Naive thymus-derived CD8-positive, alpha-beta T cell (primary cell): ENCODE measurements at places on chromosomes 4 and X.

DNA sequence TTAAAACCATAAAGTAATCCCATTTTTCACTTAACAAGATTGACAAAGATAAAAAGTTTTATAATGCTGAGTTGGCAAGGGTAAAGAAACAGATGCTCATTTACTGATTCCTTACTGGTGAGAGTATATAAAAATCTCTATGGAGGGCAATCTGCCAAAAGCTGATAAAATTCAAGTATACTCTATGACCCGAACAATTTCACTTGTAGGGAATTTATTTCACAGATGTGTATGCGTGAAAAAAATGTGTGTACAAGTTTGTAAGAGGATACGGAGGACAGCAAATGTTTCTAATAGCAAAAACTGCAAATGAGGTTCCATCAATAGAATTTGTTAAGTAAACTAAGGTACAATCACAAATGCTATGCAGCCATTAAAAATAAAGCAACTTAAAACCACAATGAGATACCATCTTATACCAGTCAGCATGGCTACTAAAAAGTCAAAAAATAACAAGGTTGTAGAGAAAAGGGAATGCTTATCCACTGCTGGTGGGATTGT lies 23.4 kb downstream of the DHX15 start:
- DNase-seq = no peak

DNA sequence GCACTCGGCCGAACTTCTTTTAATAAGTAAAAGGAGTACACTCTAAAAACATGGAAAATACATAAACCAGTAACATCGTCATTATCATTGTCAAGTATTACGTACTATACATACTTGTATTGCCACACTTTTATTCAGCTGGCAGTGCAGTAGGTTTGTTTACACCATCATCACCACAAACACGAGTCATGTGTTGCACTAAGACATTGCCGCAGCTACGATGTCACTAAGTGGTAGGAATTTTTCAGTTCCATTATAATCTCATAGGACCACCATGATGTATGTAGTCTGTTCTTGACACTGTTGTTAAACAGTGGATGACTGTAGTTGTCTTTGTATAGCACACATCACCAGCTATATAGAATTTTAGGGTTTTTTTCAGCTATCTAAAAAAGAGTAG lies 48.0 kb upstream of the TMEM131L start:
- DNase-seq = no peak

- DNase-seq = no peak
Observed at GRCh38 chr4:1855333-1856070, 454 bp downstream of the LETM1 start.

- no peak for DNase-seq
Observed at GRCh38 chr4:182576601-182577289, 333.5 kb downstream of the TENM3 start.

DNA sequence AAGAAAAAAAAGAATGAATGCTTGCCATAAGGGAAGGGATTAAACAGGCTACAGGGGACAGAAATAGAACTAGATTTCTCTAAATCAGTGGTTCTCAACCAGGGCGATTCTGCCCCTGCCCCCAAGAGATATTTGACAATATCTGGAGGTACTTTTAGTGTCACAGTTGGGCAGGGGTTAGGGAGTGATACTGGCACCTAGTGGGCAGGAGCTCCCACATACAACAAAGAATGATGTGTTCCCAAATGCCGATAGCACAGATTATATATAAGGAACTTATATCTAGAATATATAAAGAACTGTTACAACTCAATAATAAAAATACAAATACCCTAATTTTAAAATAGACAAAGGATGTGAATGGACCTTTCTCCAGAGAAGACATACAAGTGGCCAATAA lies 14.7 kb downstream of the S100G start:
- DNase-seq = no peak

DNA sequence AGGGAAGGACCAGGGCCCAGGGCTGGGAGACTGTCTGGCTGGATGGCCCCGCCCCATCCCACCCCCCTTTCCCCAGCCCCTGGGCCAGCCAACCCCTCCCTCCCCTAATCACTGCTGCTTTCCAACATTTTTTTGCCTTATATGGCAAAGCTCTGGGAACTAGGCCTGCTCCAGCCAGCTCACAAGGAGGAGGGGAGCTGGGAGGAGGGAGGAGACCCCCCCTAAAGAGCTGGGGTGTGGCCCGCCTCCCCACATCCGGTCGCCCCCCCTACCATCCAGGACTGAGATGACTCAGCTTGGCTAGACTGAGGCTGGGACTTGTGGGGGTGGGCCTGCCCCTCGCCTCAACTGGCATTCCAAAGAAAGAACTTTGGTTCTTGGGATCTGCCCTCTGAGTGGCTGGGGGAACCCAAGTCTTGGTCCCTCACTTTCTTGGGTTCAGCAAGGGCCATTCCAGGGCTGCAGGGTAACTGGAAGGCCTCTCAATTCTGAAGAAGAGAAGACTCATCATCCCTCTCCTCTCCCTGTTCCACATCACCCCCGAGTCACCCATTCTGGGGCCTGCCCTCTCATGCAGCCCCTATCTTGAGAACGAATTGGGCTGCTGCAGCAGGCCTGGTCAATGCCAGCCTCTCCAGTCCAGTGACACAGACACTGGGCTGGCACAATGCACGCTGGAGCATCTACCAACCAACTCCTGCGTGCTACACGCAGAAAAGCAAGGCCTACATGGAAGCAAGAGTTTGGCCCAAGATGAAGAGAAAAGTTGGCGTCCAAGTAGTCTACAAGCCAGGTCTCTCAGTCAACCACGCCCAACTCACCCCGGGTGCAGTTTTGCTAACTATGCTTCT lies 4.8 kb downstream of the FLNA start:
- DNase-seq = peak; percentile 69

DNA sequence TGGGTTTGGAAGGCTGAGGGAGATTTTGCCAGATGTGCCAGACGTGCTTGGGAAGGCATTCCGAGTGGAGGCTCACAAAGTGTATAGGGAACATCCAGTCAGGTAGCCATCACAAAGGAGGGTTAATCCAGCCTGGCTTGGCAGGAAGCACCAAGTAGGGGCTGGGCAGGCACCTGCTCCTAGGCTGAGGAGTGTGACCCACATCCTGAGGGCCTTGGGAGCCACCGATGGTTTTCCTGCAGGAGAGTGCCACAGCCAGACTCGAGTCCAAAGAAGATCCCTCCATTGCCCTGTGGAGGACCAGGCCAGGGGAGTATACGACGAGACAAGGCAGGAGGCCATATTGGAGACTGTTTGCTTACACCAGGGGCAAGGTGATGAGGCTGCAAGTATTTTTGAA lies 47.2 kb downstream of the PNMA5 start:
- DNase-seq = no peak

- DNase-seq = no peak
Observed at GRCh38 chr4:85611661-85612060, 136.7 kb downstream of the ARHGAP24 start.

DNA sequence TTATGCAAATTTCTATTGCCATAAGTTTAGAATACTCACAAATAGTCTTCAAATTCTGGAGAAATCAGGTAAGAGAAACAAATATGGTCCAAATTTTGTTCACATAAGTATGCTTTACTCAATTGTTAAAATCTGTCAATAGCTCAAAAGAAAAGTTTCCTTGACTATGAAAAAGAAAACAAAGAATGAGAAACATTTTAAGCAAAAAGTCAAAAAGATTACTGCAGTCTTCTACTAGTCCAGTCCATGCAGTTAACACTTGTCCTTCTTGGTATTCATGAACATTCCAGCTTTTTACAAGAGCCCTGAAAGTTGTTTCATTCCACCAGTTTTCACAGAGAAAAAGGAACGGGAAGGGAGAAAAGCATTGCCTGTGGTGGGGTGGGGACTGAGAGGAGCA lies 54.7 kb upstream of the ZXDA start:
- no peak for DNase-seq

DNA sequence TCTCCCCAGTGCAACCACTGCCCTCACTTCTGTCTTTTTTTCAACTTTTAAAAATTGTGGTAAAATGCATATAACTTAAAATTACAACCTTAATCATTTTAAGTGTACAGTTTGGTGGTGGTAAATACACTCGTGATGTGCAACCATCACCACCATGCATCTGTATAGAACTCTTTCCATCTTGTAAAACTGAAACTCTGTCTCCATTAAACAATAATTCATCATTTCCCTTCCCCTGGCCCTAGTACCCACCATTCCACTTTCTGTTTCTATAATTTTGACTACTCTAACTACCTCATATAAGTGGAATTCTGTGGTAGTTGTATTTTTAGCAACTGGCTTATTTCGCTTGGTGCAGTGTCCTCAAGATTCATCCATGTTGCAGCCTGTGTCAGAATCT lies 6.8 kb upstream of the CTBP1 start:
- no peak for DNase-seq

- no peak for DNase-seq
Observed at GRCh38 chr4:177986236-177986635, 544.0 kb upstream of the AGA start.

DNA sequence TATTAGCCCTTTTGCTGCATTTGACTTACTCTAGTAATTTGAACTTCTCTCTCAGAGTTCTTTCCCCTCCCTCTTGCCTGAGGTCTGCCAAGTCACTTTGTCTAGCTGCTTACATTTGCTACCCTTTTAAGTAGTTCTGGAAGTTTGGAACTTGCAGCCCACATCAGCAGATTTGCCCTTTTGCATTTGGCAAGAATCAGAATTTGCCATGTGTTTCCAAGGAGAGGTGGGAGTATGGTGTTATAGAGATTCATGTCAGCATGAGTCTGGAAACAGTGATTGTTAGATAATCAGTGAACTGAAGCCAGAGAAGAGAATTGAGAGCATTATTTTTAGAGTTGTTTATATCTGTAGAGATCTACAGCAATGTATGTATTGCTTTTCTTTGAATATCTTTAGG lies 52.1 kb downstream of the KLHL34 start:
- DNase-seq = no peak
